ENCODE measurements at places on chromosomes 7 and 10.

DNA sequence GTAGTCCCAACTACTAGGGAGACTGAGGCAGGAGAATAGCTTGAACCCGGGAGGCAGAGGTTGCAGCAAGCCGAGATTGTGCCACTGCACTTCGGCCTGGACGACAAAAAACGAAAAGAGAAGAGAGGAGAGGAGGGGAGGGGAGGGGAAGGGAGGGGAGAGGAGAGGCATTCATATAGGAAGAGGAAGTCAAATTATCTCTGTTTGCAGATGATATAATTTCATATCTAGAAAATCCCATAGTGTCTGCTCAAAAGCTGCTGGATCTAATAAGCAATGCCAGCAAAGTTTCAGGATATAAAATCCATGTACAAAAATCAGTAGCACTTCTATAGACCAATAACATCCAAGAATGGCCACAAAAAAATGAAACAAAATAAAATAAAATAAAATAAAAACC lies 120.3 kb downstream of the LMBR1 start:
- no peak for DNase-seq
- H3K4me1 ChIP-seq, result peaks cover 45% of the 10 kb centered on the region
- H3K27ac ChIP-seq, result no peak overlapping the region

- no peak for DNase-seq
- no peak overlapping the region for H3K27ac ChIP-seq
- no peaks in the 10 kb centered on the region for H3K36me3 ChIP-seq
- H3K4me3 ChIP-seq, result no peak overlapping the region
- no peaks in the 10 kb centered on the region for H3K27me3 ChIP-seq
These were observed 195.4 kb upstream of the PLXDC2 start for GRCh38 chr10:19620811-19621210.

- no peak overlapping the region for H3K27ac ChIP-seq
- H3K27me3 ChIP-seq, result peaks cover 55% of the 10 kb centered on the region
- no peak overlapping the region for H3K4me3 ChIP-seq
- no peaks in the 10 kb centered on the region for H3K36me3 ChIP-seq
- no peak for DNase-seq
These were observed 12.9 kb downstream of the HTRA1 start for GRCh38 chr10:122474131-122474818.

DNA sequence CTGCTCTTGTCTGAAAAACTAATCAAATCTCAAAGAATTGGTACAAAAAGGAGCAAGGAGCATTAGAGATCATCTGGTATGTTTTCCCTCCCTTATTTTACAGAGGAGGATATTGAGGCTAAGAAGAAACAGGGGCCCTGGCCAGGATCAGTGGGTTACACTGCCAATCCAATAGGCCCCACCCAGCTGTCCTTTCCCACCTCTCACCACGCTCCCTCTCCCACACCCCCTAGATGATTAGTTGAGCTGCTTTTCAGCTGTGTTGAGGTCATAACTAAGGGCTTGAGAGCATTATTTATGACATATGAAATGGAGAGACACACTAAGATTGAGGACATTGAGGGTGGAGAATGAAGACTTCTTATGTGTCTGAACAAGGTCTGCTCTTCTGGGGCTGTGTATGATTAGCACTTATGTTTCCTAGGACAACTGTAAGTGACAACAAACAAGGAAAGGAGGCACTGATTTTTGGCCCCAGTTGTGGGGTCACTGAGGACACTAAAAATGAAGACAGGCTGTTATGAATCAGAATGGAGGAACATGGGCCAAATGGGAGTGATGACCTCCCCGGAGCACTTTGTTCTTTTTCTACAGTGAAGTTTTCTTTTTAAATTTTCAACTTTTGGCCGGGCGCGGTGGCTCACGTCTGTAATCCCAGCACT lies 26.5 kb downstream of the VWA2 start:
- H3K36me3 ChIP-seq, result no peaks in the 10 kb centered on the region
- no peak overlapping the region for H3K27ac ChIP-seq
- DNase-seq, result no peak
- H3K27me3 ChIP-seq, result peaks cover 17% of the 10 kb centered on the region

DNA sequence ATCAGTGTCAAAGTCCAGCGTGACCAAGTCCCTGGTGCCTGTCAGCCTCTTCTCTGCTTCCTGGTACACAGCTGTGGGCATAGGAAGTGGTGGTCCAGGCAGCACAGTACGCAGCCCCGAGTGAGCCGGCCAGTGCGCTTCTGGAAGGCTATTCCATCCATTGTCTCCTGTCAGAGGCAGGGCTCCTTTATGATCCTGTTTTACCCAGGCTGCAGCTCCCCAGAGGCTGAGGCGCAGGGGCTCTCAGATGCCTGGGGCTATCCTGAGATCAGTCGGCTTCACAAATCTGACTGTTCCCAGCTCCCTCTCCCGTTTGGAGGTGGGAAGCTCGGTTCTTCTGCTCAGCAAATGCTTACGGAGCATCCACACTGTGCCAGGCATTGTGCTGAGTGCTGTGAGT lies 70.3 kb downstream of the LANCL2 start:
- H3K27ac ChIP-seq, result no peak overlapping the region
- no peak for DNase-seq
- H3K36me3 ChIP-seq, result no peaks in the 10 kb centered on the region
- no peaks in the 10 kb centered on the region for H3K27me3 ChIP-seq
- H3K4me1 ChIP-seq, result peaks cover 1% of the 10 kb centered on the region

DNA sequence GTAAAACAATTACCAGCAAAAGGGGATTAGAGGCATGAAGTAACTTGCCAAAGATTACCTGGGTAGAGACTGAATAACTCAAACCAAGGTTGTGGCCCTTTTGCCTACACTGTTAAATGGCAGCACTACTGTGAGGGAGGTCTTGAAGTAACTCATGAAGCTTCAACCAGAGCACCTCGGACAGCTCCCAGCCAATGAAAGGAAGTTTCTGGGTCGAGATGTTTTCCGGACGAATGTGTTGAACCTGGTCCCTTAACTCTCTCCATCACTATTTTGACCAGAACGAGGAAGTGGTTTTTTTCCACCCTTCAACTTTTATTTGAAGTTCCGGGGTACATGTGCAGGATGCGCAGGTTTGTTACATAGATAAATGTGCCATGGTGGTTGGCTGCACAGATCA lies 133.6 kb upstream of the PRKCQ start:
- peaks cover 58% of the 10 kb centered on the region for H3K27me3 ChIP-seq
- H3K4me3 ChIP-seq, result no peak overlapping the region
- DNase-seq, result no peak
- H3K36me3 ChIP-seq, result no peaks in the 10 kb centered on the region

GRCh38 chr7:110347081-110347480 lies 743.8 kb upstream of the LRRN3 start:
- H3K36me3 ChIP-seq, result no peaks in the 10 kb centered on the region
- no peaks in the 10 kb centered on the region for H3K27me3 ChIP-seq
- H3K4me3 ChIP-seq, result no peak overlapping the region
- no peak for DNase-seq
- H3K27ac ChIP-seq, result no peak overlapping the region
- no peaks in the 10 kb centered on the region for H3K4me1 ChIP-seq

GRCh38 chr7:9776900-9777299 lies 1196.8 kb upstream of the PHF14 start:
- no peaks in the 10 kb centered on the region for H3K4me1 ChIP-seq
- no peak for DNase-seq
- H3K4me3 ChIP-seq, result no peak overlapping the region
- H3K27me3 ChIP-seq, result no peaks in the 10 kb centered on the region
- no peaks in the 10 kb centered on the region for H3K36me3 ChIP-seq

DNA sequence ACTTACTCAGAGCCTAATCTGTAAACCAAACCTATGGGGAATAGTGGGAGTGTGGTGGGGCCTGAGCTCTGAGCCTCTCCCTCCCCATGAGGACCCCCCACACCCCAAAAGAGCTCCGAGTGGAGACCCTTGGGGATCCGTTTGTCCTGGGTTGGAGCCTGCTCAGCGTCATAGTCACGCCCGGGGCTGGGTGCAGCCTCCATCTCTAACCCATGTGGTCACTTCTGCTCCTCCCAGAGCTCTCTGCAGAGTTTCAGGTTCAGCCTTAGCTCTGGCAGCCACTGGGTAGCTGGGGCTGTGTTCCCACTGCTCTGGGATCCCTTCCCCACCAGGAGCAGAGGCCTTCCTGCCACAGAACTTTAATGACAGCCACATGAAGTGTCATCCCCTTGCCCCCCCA lies 25.9 kb downstream of the PFKFB3 start:
- H3K27ac ChIP-seq, result no peak overlapping the region
- no peak for DNase-seq
- H3K36me3 ChIP-seq, result peaks cover 46% of the 10 kb centered on the region
- H3K27me3 ChIP-seq, result no peaks in the 10 kb centered on the region

- H3K36me3 ChIP-seq, result no peaks in the 10 kb centered on the region
- peaks cover 14% of the 10 kb centered on the region for H3K27me3 ChIP-seq
- no peak overlapping the region for H3K4me3 ChIP-seq
- peaks cover 4% of the 10 kb centered on the region for H3K4me1 ChIP-seq
- no peak for DNase-seq
- no peak overlapping the region for H3K27ac ChIP-seq
These were observed 222.5 kb upstream of the PITRM1 start for GRCh38 chr10:3395041-3395440.

- no peaks in the 10 kb centered on the region for H3K36me3 ChIP-seq
- H3K4me3 ChIP-seq, result no peak overlapping the region
- no peak for DNase-seq
- no peaks in the 10 kb centered on the region for H3K4me1 ChIP-seq
- H3K27me3 ChIP-seq, result no peaks in the 10 kb centered on the region
These were observed 86.1 kb downstream of the CACNB2 start for GRCh38 chr10:18226336-18226735.

GRCh38 chr10:114310346-114310745 lies 71.3 kb downstream of the VWA2 start:
- no peak overlapping the region for H3K27ac ChIP-seq
- DNase-seq, result no peak
- H3K36me3 ChIP-seq, result no peaks in the 10 kb centered on the region
- no peak overlapping the region for H3K4me3 ChIP-seq

GRCh38 chr10:89377705-89378637 lies at the start of gene IFIT1B:
Gene IFIT1B, plus strand, starts transcription at chr10:89378056. Its CDS starts 80 bp downstream, at chr10:89378136.
- H3K27ac ChIP-seq, result no peak within 1 kb of the TSS
- no peak within 1 kb of the TSS for H3K4me3 ChIP-seq
- H3K36me3 ChIP-seq, result no peaks in the 10 kb centered on the region
- peaks cover 5% of the 10 kb centered on the region for H3K4me1 ChIP-seq
- peaks cover 11% of the 10 kb centered on the region for H3K27me3 ChIP-seq

DNA sequence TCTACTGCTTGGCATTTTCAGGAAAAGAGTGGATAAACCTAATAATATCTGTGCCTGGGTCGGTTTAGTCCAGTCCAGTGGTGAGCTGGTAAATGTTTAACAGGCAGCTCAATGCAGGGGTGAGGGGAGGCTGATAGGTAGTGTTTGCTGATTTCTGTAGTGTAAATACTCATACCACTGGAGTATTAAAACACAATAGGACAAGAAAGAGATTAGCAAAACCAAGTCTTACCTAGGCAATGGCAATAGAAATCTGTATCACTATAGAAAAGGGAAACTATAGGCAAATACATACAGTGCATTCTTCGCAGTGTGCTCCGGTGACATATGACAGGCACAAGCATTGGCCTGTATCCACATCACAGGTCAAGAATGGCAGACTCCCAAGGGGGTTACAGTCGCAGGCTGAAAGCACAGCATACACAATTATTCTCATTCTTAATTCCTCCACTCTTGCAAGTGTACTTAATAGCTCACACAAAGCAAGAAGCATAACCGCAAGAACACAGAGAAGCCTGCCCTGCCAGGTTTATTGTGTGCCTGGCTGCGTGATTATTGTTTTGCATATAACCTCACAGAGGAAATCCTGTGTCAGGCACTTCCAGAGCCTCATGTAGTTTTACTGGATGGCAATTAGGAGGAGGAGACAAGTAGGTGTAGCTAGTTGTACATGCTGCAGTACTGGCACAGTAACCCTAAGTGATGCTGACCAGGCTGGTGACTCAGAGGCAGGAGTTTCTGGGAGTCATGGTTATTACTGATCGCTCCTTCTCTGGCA lies 35.0 kb downstream of the LAMB4 start:
- H3K4me3 ChIP-seq, result no peak overlapping the region
- no peaks in the 10 kb centered on the region for H3K36me3 ChIP-seq
- H3K4me1 ChIP-seq, result no peaks in the 10 kb centered on the region
- H3K27ac ChIP-seq, result no peak overlapping the region
- peaks cover 15% of the 10 kb centered on the region for H3K27me3 ChIP-seq

DNA sequence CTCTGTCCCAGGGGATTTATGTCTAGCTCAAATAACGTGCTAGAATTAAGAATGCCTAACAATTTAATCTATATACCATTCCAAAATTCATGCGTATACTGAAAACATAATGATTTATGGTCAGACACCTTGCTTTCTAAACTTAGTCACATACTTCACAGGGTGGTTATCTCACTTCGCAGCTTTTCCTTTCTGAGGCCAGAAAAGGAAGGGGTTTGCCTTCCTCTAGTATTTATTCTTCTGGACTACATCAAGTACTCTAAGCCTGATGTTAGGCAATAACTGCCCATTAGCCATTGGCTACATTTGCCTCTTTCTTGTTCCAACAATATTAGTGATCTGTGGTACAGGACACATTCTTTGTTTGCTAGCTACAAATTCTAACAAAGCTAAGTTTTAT lies 72.6 kb upstream of the FHIP2A start:
- DNase-seq, result no peak
- H3K4me3 ChIP-seq, result no peak overlapping the region
- no peaks in the 10 kb centered on the region for H3K36me3 ChIP-seq
- H3K27me3 ChIP-seq, result peaks cover 23% of the 10 kb centered on the region
- no peaks in the 10 kb centered on the region for H3K4me1 ChIP-seq

DNA sequence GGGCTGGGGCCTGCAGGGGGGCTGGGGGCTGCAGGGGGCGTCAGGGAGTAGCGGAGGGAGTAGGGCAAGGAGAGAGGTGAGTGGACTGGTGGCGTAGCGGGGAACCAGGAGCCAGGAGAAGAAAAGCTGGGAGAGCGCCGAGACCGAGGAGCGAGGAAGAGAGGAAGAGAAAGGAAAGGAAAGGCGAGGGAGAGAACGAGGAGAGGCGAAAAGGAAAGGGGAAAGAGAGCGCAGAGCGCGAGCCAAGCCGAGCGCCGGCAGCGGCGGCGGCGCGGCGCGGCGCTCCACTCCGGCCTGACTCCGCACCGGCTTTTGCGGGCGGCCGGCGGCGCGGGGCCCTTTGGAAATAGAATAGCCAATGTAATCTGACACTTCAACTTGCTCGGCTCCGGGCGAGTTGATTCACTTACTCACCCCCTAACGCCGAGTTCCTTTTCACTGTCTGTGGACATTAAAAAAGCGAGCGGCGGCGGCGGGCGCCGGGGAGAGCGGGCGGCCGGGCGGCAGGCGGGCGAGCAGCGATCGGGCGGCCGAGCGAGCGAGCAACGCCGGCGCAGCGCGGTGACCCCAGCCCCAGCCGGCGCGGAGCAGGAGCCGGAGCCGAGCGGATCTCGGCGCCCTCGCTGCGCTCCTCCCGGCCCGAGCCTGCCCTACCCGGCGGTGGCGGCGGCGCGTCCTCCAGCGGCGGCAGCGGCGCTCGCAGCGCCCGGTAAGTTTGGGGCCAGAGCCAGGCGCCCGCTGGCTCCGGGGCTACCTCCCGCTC lies at the start of gene ZMIZ1:
TSS of gene ZMIZ1 (plus strand) at position 405 of the 763 bp plus-strand sequence. CDS start 132,667 bp downstream, outside the sequence.
- H3K27ac ChIP-seq, result peak within 1 kb of the TSS; percentile 77
- no peaks in the 10 kb centered on the region for H3K36me3 ChIP-seq
- peaks cover 24% of the 10 kb centered on the region for H3K4me1 ChIP-seq
